AG09309 (cell line): ENCODE measurements at places on chromosomes 12 and 14.

- DNase-seq = no peak
Observed at GRCh38 chr12:62707939-62708338, 227.0 kb downstream of the PPM1H start.

DNA sequence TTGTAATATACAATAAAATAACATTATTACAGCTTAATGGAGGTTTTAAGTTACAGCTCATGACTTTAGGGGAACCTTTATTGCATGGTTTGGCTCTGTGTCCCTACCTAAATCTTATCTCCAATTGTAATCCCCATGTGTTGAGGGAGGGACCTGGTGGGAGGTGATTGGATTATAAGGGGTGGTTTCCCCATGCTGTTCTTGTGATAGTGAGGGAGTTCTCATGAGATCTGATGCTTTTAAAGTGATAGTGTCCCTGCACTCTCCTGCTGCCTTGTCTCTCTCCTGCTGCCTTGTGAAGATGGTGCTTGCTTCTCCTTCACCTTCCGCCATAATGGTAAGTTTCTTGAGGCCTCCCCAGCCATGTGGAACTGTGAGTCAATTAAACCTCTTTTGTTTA, 132.1 kb upstream of the SYT1 start:
- no peak for DNase-seq

DNA sequence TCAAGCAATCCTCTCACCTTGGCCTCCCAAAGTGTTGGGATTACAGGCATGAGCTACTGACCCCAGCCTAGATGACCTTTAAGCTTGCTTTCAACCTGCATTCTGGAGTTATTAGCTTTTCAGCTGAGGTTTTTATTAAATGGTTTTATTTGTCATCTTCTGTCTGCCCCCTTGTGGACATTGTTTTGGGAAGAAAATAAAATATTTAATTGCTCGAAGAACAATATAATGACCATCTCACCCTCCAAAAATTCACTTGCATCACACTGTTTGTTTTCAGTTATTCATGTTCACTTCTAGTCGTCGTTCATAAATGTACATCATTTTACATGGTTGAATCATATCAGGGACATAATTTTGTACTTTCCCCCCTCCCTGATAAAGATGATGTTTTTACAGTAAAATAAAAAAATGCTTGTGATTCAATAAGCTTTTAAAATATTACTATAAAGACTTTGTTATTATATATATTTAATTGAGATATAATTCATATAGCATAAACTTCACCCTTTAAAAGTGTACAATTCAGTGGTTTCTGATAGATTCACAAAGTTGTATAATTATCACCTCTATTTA, 10.1 kb upstream of the SPATS2 start:
- DNase-seq = no peak

DNA sequence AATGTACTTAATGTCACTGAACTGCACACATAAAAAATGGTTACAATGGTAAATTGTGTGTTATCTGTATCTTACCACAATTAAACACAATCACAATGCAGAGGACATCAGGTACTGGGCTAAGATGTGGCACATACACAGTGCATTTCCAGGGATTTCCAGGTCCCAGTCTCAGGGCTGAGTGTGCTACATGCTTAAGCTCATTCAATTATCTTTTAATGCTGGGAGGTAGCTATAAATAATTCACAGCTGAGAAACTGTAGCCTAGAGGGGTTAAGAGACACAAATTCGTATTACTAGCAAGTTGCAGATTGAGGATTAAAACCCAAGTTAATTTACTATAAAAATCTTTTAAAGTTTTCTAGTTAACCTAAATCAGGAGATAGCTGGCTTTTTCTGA, 67.1 kb downstream of the CRACR2A start:
- no peak for DNase-seq

DNA sequence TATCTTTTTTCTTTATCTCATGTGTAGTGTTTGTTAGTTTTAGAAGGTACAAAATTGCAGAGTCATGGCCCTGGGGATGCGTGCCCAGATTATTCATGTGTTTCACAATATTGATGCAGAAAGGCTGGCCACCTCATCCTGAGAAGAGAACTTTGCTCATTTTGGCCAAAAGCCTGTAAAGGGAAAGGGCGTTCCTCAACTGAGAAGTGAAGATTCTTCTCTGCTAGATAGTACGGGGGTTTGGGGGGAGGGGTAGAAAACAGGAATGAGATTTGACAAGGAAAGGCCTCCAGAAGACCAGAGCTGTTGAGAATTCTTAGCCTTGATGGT, 1.7 kb downstream of the MGST1 start:
- peak; percentile 73 for DNase-seq

DNA sequence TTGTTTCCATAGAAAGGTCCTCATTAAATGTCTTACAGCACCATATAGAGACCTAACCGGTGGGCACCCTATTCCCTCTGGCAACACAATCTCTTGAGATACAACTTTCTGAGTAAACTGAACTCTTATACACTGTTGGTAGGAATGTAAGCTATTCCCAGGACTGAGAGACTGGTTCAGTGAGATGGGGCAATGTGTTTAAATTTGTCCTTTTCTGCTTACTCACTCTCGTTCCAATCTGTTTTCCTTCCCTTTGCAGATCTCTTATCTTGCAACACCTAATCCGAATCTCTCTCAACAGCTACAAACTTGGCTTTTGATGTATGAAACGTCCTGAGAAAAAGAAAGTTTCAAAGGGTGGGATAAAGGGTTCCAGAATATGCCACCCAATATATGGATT, 26.1 kb upstream of the ETV6 start:
- DNase-seq = no peak

DNA sequence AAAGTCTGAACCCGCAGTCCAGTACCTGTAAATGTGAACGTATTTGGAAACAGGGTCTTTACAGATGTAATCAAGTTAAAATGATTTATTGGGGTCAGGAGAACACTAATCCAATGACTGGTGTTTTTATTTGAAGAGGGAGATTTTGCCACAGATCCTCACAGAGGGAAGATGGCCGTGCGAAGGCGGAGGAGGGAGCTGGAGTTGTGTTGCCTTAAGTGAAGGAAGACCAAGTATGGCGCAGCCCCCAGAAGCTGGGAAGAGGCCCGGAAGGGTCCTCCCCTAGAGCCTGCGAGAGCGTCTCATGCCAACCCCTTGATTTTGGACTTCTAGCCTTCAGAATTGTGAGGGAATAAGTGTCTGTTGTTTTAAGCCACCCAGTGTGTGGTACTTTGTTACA, 102.8 kb upstream of the NUDT4 start:
- no peak for DNase-seq

DNA sequence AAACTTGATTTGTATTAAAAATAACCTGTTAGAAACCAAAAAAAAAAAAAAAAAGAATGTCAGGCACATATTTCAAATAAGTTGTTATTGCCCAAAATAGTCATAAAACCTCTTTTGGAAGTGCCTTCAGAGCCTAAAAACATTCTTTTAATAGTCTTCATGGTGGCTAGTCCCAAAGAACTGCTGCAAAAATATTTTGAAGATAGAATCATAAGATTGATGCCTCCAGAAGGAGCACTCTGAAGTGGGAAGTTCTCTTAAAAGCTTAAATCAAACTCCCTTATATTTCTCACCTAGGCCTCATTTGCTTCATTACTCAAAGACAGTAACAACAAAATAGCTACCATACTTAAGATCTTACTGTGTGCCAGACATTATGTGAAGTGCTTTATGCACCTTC, 27.2 kb upstream of the NT5DC3 start:
- DNase-seq = no peak

DNA sequence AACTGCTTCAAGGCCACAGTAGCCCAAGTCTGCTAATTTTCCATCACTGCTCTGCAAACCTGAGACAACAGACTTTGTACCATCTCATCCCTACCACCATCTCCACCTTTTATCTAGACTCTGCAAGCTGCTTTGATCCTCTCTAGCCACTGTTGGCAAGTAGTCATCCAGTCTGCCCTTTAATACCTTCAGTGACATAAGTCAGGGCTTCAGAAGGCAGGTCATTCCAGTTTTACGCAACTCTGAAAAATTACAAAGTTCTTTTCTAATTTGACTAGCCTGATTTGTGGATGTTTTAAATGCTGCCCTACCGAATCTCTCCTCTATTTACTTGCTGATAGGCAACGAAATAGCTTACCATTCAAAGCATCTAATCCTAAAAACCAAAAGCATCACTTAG, 2.8 kb downstream of the FERMT2 start:
- DNase-seq = no peak
